ENCODE measurements at places on chromosomes 2 and 18. TPM values are rescaled to one million over a fixed set of nuclear protein-coding genes. Genes with fewer than 3 reads are reported as not detected.

GRCh38 chr2:213545964-213546475 is 261.8 kb downstream of the SPAG16 start:
- DNase-seq: no peak

DNA sequence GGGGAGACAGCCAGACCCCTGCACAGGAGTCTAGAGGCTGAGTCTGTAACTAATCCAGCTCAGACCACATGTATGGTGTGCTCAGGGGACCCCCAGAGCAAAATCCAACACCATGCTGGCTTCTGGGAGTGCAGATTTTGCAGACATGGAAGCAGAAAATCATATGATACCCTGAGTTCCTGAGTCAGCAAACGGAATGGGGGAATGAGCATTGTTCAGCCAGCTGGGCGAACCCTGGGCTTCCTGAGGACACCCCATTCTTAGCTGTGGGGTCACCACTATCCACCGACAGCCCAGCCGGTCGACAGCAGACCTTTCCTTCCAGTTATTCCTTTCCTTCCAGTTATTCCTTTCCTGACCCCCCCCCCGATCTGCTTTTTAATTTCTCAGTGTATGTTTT is 322.9 kb downstream of the GBX2 start:
- no peak for DNase-seq

The MOGAT1 gene
- not detected for total RNA-seq

The SDC1 gene
- 355 TPM for total RNA-seq

The ABCG5 gene
- not detected for total RNA-seq

Data from esophagus squamous epithelium (tissue), 5 donors.